ENCODE measurements at places on chromosomes 1 and 21.
A peak's percentile ranks its signal among the peaks of the same experiment; 100 is the strongest.

DNA sequence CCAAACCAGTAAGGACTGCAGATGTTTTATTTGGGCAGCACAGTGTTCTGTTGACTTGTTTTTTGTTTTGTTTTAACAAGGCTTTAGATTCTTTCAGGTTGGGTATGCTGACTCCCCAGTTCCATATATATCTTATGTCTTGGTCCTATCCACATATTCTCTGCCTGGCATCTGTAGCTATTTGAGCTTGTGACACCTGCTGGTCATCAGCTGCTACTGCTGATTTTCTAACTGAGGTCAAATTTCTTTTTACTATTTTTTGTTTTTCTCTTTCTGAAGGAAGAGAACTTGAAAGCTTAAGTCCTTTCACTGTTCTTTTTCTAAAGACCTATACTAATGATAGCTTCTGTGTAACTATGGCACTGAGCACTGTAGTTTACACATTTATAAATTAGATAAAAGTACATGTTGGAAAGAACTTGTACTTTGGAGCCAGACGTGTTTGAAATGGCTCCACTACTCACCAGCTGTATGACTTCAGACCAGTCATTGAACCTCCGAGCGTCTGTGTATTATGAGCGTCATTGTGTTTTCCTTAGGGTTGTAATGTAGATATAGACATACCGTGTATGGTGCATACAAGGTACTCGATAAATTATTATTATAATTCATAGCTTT, 109.4 kb downstream of the NRDC start:
- peak; percentile 52 for DNase-seq

- DNase-seq, result no peak
These were observed 19.3 kb upstream of the ZNF326 start for GRCh38 chr1:89975540-89976125.

DNA sequence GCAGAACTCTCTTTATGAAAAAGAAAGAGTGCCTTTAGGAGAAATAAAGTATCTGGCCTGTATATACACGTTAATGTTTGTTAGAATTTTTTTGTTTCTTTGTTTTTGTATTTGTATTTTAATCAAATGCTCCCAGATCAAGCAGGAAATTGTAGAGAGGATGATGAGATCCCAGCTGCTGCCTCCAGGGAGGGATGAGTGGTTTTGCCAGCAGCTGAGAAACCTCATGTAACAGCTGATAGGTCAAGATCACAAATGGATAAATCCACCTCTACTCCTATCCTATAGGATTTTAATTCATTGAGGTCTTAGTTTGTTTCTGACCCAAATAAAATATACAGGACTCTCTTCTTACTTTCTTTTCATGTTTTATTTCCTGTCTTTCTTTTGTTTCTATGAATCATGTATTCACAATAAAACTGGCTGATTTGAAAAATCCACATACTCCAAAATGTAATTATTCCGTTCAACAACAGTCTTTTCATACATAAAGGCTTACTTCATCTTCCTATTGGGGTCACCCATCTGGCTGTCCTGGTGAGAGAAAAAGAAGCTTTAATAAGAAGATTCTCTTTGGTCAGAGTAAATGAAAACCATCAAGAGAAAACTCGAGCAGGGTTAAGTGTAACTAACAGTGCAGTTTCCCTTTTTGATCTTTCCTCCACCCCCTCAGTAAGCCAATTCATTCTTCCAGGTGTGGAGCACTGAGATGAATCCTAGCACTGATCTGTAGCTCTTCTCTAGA, 129.3 kb upstream of the PLPPR5 start:
- DNase-seq, result no peak

DNA sequence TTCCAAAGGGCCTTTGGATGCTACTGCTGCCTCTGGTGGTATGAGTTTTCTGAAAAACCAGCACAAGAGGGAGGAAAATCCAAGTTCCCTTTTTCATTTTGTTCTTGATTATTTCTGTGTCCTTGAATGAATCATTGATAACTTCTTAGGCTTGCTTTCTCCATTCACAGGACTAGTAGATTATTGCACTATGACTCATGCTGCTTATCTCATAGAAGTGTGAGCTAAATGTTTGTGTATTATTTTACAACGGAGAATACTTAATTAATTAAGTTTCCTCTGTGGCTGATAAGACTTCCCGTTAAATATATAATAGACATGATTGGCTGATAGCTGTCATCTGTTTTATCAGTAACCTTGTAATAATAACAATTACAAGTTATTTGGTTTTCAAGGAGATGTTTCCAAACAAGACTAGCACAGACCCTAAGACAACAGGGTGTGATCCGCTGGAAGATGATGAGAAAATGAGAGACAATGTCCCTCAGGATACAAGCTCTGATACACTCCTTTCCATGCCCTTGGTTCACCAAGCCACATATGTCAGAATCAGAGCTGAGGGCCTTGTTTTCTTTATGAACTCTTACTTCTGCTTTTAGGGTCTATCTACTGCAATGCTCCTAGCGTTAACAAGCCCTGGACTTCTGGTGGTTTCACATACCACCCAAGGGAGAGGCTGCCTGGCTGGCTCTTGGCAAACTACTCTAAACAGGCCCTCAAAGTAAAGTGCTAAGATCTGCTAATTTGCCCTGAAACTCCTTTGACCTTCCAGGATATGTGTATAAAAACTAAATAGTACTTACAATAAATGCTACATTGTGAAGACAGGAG, 1078.3 kb downstream of the TTLL7 start:
- DNase-seq, result no peak

- no peak for DNase-seq
These were observed 33.4 kb downstream of the SLC19A1 start for GRCh38 chr21:45508607-45509565.

GRCh38 chr1:177858332-177858821, 111.5 kb downstream of the SEC16B start:
- no peak for DNase-seq

DNA sequence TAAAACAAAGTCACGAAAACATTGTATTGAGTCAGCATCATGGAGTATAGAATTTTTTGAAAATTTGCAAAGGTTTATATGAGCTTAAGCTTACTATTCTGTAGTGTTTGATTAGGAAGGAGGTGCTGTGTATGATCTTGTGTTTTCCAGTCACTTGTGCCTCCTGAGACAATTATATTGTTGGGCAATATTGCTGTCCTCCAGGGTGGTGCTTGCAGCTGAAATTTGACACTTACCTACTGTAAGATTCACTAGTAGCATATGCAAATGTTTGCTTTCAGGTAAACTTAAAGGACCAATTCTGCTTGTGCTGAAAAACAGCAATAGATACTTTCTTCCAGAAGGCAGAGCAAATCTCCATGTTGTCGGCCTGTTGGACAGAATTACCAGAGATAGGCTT, 268.0 kb downstream of the TGFB2 start:
- DNase-seq, result no peak

DNA sequence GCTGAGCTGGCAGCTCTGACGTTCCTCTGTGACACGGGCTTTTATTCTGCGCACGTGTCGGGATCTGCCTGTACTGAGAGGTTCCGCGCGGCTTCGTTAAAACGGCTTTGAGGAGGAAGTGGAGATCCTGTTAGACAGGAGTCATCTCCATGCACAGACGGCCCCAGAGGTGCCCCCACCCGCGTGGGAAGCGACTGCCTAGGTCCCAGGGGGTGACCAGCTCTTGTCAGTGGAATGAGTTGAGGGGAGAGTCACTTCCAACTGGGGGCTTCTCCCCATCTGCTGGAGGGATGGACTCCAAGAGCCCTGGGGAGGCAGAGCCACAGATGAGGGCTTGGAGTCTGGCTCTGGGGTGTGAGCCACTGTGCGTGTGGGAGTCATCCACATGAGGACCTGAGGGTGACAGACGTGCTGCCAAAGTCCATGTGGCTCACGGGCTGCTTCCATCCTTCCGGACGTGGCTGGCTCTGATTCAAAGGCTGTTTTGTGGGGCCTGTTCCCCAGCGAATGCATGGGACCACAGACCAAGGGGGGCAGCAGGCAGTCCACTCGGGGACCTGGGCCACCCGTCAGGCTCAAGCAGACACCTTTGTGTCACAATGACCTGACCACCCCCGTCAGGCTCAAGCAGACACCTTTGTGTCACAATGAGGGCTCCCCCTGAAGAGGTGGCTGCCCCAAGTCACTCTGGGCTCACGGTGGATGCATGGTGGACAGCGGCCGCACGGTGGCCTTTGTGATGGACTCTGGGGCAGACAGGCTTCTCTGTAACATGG, 26.8 kb downstream of the PTTG1IP start:
- DNase-seq, result peak; percentile 26

DNA sequence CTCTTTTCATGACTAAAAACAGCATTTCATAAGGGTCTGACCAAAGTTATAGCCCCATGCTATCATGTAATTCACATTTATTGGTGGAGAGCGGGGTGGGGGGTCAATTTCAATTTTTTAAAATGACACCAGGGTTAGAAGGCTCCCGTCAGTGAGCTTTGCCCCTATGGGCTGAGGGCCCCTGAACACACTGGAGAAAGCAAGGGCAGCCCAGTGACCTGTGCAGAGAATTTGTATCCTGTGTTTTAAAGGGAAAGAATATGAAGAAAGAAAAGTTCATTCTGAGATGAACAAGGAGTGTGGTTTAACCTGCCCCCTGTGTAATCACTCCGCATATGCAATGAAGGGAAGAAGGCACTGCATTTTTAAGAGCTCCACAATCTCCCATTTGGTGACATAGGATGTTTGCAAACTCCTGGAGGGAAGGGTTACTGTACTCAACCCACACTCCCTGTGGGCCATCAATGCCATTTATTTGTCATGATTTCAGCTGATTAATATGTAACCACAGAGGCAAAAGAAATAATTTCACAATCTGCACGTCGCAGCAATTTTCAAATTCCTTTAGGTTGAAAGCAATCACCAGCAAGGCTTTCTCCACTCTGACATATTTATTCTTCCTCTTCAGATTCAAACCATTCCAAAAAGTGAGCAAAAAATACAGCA, 95.6 kb downstream of the ZNF281 start:
- DNase-seq, result no peak

GRCh38 chr1:204456826-204457442, 37.7 kb downstream of the PIK3C2B start:
- DNase-seq, result no peak

DNA sequence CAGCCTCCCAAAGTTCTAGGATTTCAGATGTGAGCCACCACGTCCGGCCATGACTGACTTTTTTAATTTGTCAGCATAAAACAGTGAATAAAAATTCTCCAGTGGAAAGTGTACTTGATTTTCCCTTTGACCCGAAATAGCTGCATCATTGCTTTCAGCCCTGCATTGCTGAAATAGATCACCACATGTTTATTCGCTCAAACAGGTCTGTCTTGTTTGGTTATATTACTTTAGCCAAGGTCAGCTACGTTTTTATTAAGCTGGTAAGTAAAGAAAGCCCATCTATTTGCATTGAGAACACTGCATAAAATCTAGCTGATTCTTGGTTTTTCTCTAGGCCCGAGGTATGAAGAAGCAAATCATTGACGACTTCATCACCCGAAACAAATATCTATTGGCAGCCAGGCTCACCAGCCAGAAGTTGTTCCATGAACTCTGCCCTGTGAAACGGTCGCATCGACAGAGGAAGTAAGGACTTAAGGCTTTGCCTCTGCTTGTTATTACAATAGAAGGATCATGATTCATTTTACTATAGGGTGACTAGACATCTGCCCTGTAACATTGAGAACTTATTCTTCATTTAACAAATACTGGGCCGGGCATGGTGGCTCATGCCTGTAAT, 25.6 kb downstream of the AGMAT start:
- DNase-seq, result no peak

GRCh38 chr1:1338278-1338677, 7.2 kb downstream of the TAS1R3 start:
- DNase-seq, result no peak

GRCh38 chr1:41774471-41774990, 144.2 kb downstream of the HIVEP3 start:
- DNase-seq, result no peak

DNA sequence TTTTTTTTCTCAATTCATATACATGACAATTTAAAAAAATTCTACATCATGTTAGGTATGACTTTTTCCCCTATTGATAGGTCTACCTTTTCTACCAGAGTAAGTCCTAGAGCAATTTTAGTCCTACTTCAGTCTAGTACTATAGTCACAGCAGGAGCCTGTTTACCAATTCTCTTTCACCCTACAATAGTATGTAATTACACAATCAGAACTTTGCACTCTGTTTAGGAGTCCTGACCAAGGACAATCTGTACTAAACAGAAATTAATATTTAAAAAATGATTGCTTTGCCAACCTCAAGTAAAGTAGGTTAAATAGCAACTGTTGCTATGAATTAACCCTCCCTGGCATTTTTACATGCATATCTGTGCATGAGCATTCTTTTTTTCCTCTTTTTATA, 810 bp upstream of the CYP4A11 start:
- no peak for DNase-seq

DNA sequence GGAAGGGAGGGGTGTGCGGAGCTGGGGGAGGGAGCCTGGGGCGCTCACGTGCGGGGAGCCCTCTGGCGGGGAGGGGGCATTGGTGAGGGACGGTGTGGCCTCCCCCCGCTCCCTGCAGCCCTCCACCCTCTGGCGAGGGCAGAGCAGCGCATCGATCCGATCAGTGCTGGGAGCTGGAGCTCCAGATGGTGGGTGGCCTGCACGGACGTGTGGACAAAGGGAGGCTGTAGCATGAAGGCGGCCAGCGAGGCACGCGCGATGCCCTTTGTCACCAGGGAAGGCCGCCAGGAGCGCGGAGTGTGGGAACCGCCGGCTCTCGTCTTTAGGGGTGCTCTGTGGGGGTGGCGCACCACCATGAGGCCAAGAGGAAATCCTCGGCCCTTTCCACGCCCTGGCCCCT, 5.4 kb upstream of the HES5 start:
- DNase-seq, result no peak

DNA sequence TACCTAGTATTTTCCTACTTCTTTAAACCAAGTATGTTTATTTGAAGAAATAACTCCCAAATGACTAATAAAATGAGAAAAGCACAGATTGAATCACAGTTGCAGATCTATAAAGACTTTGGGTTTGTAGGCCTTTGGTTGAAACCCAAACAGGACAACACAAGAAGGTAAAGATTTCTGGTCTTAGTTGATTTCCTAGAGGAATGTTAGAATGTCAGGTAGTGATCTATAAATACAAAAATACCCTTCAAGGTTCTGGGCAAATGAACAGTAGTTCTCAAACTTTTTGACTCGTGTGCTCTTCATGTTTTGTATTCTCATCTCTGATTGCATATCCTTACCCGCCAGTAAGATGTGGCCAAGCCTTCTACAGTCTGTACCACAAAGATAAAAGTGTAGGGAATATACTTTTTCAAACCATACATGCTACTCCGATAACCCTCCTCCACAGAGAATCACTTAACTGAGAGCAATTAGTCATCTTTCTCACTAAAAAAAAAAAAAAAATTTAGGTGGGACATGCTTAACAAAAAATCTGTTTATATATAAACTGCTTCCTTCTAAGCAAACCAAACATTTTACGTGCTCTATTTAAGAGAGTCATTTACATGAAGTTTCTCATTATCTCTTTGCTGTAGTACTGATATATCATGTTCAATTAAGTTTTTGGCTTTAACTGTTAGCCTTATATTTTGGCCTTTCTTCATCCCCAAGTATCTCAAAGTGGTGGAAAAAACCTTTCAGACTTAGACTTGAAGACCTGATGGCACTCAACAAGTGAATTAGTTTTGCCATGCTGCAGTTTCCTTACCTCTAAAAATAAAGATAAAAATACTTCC, 36.0 kb downstream of the CNIH4 start:
- no peak for DNase-seq

- no peak for DNase-seq
These were observed 1.6 kb downstream of the DNMT3L start for GRCh38 chr21:44260066-44260465.

Data from activated CD4-positive, alpha-beta T cell treated with anti-CD3 and anti-CD28 coated beads, Interleukin-2, Interleukin-4, amounts not matched to agents 100 ng/mL and 50 ng/mL, durations not matched to agents 16 hours and 8 hours (primary cell).